ENCODE measurements at places on chromosomes 2 and 18.

DNA sequence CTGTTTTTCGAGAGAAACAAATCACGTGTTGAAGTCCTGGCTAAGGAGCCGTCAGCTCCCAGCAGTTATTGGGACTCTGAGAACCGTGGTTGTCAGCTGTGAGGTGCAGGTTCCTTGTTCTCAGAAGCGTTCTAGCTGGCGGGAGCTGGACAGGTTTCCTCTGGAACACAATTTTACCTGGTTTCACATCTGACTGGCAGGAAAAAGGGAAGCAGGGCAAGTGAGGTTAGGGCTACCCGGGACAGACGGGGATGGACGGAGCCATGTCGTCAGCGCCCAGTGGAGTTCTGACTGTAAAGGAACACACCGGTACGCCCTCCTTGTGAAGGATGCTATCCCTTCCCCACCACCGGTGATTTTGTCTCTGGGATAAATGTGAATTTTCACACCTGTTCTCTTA lies 26.1 kb downstream of the ITGB1BP1 start:
- DNase-seq, result no peak

DNA sequence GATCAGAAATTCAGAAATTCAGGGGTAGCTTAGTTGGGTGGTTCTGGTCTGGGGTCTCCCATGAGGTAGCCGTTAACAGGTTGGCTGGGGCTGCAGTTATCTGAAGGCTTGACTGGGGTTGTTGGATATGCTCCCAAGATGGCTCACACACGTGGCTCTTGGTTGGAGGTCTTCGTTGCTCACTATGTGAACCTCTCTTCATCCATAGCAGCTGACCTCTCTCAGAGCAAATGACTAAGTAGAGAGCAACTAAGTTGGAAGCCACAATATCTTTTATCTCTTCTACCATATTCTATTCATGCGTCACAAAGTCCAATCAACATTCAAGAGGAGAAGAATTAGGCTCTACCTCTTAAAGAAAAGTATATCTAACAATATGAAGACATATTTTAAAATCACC lies 38.7 kb upstream of the SERTAD2 start:
- no peak for DNase-seq

- no peak for DNase-seq
Measured at GRCh38 chr2:96895032-96895745, 25.3 kb upstream of the SEMA4C start.

GRCh38 chr2:133822517-133823225 lies 254.4 kb upstream of the NCKAP5 start:
- no peak for DNase-seq

DNA sequence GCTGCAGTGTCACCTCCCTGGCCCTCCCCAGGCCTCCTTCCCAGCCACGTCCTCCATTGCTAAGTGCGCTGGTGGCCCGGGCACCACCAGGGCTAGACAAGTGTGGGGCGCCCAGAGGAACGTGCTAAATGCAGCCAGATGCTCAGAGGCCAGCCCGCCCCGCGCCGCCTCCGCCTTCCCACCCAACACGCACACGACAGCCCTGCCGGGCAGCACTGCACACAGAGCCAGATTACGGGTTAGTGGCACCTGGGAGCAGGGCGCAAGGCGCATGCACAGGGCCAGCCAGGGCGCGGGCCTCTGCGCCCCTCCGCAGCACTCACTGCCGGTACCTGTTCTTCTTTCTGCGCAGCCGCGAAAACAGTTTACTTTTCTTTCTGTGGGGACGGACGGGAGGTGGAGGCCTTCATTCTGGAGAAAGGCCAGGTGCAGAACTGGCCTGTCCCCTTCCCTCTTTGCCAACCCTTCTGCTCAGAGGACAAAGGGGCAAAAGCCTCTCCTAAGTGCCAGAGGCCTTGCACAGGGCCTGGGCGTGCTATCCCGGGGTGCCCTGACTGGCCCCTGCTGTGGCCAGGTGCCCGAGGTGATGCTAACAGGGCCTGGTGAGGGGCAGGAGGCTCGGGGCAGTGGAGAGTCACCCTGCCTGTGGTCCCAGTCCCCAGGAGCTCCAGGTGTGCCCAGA lies 46.5 kb downstream of the BIN1 start:
- DNase-seq, result no peak

Measured in GM20000 (cell line).